ENCODE measurements at places on chromosomes 2 and 18. TPM values are rescaled to one million over a fixed set of nuclear protein-coding genes. Genes with fewer than 3 reads are reported as not detected.

The PNO1 gene
- 11.9 TPM for total RNA-seq

The CDH7 gene
- total RNA-seq, result not detected

The CHRNG gene
- not detected for total RNA-seq

The IL36B gene
- not detected for total RNA-seq

The PJVK gene
- total RNA-seq, result 1.9 TPM

The LINC00305 gene
- not detected for total RNA-seq

The SLC35F6 gene
- total RNA-seq, result 36.0 TPM

The FER1L5 gene
- 0.10 TPM for total RNA-seq

The RAB17 gene
- total RNA-seq, result 0.81 TPM

The CFC1 gene
- not detected for total RNA-seq

The RGPD8 gene
- 6.4 TPM for total RNA-seq

The ALLC gene
- not detected for total RNA-seq

The POTEF gene
- total RNA-seq, result not detected

The PPP1R1C gene
- total RNA-seq, result not detected

The VSNL1 gene
- not detected for total RNA-seq

The INPP5D gene
- 0.10 TPM for total RNA-seq

The ASB18 gene
- not detected for total RNA-seq

The ADAM23 gene
- total RNA-seq, result 5.7 TPM

The GAL3ST2 gene
- total RNA-seq, result not detected

The ST6GAL2 gene
- 4.7 TPM for total RNA-seq

The CYP27A1 gene
- 15.7 TPM for total RNA-seq

The CCNYL1 gene
- 13.8 TPM for total RNA-seq

The NTSR2 gene
- total RNA-seq, result not detected

The LBX2 gene
- total RNA-seq, result 3.2 TPM

The ABCG8 gene
- not detected for total RNA-seq

The IL1F10 gene
- not detected for total RNA-seq

The TRIM43 gene
- not detected for total RNA-seq

The PLGLB1 gene
- total RNA-seq, result 0.25 TPM

The SGPP2 gene
- total RNA-seq, result not detected

The CFAP65 gene
- total RNA-seq, result not detected

The POMC gene
- total RNA-seq, result 5.2 TPM

The ZAP70 gene
- not detected for total RNA-seq

The OSBPL6 gene
- total RNA-seq, result 4.1 TPM

The DIPK1C gene
- total RNA-seq, result not detected

The CCDC85A gene
- 0.06 TPM for total RNA-seq

The C2orf72 gene
- total RNA-seq, result 0.19 TPM

The REG3A gene
- total RNA-seq, result not detected

The CDCA7 gene
- 3.9 TPM for total RNA-seq

The CLEC4F gene
- total RNA-seq, result not detected

The RESP18 gene
- not detected for total RNA-seq

Data from cardiac ventricle fibroblast (primary cell).